ENCODE measurements at places on chromosomes 2 and 18.
A peak's percentile ranks its signal among the peaks of the same experiment; 100 is the strongest.

GRCh38 chr2:184006998-184007397, 591.3 kb upstream of the ZNF804A start:
- no peak for DNase-seq

GRCh38 chr2:55010915-55011314, 39.3 kb downstream of the RTN4 start:
- no peak for DNase-seq

- DNase-seq, result no peak
These were observed 180.3 kb downstream of the EIPR1 start for GRCh38 chr2:3197308-3197707.

GRCh38 chr2:15570104-15570503, 9.0 kb upstream of the NBAS start:
- no peak for DNase-seq

GRCh38 chr2:118686346-118686745, 161.1 kb downstream of the EN1 start:
- DNase-seq, result no peak

GRCh38 chr2:157596992-157597681, 31.5 kb downstream of the ACVR1C start:
- peak; percentile 27 for DNase-seq

- DNase-seq, result no peak
These were observed 15.4 kb downstream of the C2orf81 start for GRCh38 chr2:74406035-74406434.

- no peak for DNase-seq
These were observed 81.4 kb upstream of the CABLES1 start for GRCh38 chr18:23053776-23054457.

DNA sequence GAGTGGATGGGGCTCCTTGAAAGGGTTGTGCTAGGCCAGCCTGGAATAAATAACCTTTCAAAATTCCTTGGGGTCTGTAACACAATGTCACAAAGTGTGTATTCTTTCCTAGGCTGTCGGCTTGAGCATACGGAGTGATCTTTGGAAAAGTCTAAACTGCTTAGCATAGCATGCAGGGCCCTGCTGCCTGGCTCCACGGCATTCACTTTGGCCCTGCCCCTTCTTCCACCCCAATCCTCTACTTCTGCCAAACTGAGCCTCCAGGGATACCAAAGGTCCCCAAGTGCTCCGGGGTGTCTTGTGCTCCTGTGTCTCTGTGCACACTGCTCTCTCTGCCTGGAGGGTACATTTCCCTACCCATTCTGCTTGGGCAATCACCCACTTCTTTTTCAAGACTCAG, 196.1 kb downstream of the LTBP1 start:
- DNase-seq, result no peak

DNA sequence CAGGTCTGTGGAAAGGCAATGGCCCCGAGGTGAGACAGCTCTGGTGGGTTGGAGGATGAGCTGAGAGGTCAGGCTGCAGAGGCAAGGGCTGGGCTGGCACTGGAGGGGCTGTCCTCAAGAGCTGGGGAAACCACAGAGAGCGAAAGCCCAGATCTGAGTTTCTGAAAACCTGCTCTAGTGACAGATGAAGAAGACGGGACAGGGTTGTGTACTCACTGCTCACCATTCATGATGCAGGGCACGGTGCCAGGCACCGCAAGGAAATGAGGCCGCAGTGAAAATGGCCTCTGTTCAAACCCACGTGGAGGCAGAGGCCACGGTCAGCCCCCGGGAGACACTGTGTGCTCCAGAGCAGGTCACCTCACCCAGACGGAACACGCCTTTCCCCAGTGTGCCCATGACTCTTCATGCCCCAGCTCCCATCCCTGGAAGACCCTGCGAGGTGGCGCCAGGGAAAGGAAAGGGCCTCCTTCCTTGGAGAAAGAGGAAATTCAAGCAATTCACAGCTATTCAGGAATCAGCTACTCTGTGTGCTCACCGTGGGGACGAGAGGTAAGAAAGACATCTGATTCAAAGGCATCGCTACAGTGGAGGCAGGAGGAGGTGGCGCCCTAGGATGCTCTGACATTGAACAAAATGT, 24.3 kb upstream of the ID2 start:
- no peak for DNase-seq

DNA sequence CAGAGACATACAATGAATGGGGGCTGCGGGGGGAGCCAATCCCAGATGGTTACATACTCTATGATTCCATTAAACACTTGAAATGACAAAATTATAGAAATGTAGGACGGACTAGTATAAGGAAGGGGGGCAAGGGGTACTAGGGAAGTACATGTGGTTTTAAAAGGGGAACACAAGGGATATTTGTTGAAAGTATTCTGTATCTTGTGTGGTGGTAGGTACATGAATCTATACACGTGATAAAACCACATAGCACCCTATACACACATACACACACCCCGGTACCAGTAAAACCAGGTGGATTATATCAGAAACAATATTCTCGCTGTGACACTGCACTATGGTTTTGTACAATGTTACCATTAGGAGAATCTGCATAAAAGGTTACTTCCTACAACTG, 45.4 kb downstream of the ASXL2 start:
- no peak for DNase-seq

DNA sequence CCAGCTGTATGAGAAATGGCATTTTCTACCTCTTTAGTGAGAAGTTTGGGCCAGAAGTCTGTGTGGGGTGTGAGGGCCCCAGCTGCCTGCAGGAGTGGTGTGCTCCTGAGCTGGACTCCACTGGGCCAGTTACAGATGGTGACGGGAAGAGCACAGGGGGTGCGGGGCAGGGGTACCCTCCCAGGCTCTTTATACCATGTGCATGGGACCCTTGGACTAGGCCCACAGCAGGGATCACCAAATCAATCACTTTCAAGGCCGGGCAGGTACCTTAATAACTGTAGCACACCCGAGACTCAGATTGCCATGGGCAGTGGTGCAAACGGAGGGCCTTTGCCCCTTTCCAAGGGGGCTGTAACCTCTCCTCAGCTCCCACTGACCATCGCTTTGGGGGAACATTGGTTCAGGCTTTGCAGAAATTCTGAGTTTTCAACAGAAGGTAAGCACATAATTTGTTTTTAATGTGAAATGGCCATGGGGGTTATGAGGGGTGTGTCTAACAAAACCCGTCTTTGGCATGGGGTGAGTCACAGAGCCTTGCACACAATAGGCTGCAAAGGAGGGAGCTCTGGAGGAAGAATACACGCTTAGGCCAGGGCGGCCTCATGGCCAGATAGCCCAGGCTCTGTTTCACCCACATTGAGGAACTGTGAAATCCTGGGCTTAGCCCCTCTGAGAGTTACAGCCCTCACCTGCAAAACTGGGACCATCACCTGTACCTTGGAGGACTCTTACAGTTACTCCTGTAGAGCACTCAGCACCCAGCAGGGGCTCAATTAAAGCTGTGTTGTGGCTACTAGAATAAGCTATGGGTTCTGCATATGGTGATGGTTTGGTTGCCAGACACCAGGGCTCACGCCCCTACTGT, 141.0 kb upstream of the BCL2L11 start:
- no peak for DNase-seq

DNA sequence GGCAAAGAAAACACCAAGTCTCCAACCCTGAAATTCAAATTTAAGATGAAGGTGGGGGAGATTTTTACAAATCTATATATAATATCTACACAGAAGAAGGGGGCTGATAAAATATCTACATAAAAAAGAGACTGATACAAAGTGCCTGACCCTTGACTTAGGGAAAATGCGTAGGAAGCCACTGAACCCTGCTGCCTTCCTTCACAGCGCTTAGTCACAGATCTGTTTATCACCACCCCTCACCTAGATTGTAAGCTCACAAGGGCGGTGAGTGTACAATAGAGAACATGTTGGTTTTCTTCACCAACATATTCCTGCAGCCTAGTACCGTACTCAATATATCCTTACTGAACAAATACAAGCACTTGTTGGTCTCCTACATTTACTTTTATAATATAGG, 54.3 kb downstream of the NOL10 start:
- no peak for DNase-seq

DNA sequence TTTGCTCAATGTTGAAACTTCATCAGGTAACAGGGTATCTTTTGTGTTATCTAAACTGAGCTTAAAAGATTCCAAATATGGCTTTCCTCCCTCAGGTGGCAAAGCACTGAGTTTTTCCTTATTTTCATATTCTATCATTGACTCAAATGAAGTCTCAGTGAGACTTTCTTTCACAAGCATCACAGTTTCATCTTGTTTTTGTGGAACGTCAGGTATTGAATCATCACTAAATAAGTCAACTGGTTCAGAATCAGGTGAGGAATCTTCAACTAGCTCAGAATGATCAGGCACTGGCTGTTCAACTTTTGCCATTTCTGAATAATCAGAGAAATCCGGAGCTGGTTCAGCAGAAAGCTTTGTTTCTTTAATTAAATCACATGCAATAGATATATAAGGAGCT, 24.6 kb downstream of the RTN4 start:
- DNase-seq, result no peak

- DNase-seq, result no peak
These were observed 30.0 kb downstream of the ATOH8 start for GRCh38 chr2:85783796-85784195.

- no peak for DNase-seq
These were observed 12.7 kb upstream of the SELENOI start for GRCh38 chr2:26333293-26333692.

DNA sequence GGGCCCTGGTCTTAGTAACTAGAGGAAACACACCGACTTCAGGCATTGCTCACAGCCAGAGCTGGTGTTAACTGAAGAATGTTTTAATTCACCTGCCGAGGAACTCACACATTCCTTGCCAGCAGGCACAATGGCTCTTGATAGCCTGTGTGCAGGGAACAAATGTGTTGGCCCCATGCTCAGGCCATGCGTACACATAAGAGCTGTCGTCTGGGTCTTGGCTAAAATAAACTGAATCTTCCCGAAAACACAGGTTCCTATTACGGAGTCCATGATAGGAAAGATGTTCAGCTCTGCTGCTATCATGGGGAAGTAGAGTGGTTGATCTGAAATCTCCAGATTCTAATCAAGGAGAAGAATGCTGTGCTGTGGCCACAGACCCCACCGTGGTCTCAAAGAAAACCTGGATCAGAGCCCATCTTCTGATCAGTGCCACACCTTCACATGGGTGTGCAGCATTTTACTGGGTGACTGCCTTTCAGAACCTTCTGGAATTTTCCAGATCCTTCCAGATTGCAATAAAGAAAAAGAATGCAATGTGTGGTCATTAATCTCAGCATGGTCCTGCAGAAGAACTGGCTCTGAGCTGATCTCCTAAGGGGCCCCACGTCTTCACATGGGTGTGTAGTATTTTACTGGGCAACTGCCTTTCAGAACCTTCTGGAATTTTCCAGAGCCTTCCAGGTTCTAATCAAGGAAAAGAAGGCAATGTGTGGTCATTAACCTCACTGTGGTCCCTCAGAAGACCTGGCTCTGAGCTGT, 17.2 kb downstream of the MBP start:
- DNase-seq, result no peak

- no peak for DNase-seq
These were observed 85.8 kb upstream of the HPCAL1 start for GRCh38 chr2:10216677-10217488.

- no peak for DNase-seq
These were observed 79.5 kb downstream of the POLR1A start for GRCh38 chr2:86025976-86026743.

- no peak for DNase-seq
These were observed 93.4 kb upstream of the ZBTB14 start for GRCh38 chr18:5388896-5389295.

- DNase-seq, result no peak
These were observed 47.8 kb downstream of the STK25 start for GRCh38 chr2:241460631-241461030.

DNA sequence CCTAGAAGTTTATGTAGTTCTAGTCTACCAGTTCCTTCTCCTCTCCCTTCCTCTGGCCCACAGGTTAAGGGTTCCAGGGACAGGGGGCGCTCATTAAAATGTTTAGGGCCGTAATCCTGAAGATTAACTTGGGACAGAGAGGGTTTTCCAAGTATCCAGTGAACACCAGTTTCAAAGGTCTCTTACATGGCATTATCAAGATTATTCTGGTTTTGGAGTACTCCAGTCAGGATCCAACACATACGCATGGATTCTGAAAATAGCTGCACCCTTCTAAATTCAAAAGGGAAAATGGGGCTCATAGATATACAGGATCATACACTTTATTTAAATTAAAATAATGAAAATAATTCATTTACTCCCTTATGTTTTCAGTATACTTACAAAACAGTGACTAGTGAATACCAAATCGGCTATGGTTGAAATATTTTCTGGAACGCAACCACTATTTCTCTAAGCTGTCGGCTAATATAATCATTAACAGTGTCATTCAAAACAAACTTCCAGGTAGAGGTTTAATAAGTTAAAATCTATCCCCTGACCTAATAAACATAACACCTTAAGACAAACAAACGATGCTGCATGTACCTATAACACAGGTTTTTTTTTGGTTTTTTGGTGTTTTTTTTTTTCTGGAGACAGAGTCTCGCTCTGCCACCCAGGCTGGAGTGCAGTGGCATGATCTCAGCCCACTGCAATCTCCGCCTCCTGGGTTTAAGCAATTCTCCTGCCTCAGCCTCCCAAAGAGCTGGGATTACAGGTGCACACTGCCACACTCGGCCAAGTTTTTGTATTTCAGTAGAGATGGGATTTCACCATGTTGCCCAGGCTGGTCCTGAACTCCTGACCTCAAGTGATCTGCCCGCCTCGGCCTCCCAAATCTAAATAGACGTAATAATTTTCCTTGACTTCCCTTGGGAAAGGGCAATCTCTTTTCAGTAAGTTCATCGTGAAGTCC, 44.7 kb downstream of the MGAT4A start:
- DNase-seq, result no peak

- peak; percentile 59 for DNase-seq
These were observed 30.9 kb downstream of the MREG start for GRCh38 chr2:215982465-215982875.

GRCh38 chr2:55391155-55391554, 28.5 kb downstream of the CCDC88A start:
- DNase-seq, result no peak

DNA sequence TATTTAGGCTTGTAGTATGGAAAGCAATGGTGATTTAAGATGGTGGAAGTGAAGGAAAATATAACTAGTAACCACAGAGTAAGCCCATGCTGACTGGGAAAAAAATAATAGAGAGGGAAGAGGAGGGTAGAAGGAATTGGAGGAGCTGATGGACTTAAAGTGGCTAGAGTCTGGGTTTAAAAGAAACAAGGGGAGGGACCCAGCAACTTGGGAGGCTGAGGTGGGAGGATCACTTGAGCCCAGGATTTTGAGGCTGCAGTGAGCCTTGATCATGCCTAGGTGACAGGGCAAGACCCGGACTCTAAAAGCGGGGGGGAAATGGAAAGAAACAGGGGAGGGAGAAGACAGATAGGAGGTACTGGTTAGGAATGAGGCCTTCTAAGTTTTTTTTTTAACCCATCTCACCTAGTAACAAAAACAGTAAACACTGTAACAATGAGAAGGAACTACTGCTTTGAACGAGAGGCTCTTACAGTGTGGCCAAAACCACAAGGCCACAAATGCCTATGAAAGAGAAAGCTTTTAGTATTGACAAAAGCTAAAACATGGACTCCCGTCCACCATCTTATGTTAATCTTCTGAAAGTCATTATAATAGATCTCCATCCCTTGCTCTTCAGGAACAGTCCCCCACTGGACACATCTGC, 26.6 kb downstream of the METTL8 start:
- no peak for DNase-seq

- peak; percentile 28 for DNase-seq
These were observed 191.8 kb downstream of the FTCDNL1 start for GRCh38 chr2:199659207-199659606.

- DNase-seq, result no peak
These were observed 29.9 kb downstream of the ZEB2 start for GRCh38 chr2:144490017-144490416.

All from NCI-H460 (cell line).